ENCODE measurements at places on chromosomes 16 and 17.
A peak's percentile ranks its signal among the peaks of the same experiment; 100 is the strongest.

DNA sequence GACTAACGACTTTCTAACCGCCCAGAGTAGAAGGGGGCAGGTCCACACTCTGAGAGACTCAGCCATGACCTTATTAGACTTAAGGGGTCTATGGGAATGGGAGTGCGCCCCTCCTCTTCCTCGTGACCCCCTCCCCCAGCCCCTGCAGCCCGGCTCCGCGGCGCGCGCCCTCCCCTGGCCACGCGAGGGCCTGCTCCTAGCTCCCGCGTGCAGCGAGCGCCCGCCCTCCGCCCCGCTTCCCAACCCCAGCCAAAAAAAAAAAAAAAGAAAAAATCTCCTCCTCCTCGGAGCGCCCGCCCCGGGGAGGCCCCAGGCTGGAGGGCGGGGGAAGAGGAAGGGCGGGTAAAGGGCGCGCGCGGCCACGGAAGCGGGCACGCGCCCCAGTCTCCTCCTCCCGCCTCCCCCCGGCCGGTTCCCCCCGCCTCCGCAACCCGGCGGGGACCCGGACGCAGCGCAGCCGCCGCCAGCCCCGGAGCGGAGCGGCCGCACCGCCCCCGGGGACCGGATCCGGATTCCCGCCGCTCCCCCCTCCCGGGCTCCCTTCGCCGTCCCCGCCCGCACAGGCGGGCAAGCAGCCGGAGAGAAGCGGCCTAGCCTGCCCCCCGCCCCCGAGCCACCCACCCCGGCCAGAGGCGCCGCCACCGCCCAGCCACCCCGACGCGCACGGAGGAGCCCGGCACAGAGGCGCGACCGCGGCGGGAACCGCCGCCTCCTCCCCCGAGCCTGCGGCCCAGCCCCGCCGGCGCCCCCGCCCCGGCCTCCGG lies 949 bp downstream of the UBTF start:
- DNase-seq: peak; percentile 90

GRCh38 chr17:50560931-50561745 lies 623 bp downstream of the CACNA1G start:
- no peak for DNase-seq

DNA sequence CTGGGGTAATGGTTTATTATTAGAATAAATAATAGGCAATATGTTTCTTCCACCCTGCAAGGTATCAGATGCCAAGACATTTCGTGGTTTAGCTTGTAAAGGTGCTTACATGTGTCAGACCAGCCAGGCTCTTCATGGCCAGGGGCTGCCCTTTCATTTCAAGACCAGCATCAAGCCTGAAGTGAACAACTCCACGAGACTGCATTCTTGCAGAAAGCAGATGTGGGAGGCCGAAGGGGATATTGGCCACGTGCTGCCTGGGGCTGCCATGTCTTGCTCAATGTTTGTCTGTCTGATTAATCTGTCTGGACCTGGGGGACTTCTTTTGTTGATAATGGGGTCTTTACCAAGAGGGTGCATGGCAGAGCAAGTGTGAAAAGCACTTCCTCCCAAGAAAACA lies 294.2 kb upstream of the RBFOX1 start:
- no peak for DNase-seq

GRCh38 chr16:20137909-20138308 lies 64.2 kb upstream of the GPR139 start:
- no peak for DNase-seq

GRCh38 chr17:42266918-42267766 lies 9.0 kb downstream of the STAT5B start:
- DNase-seq: peak; percentile 64

GRCh38 chr17:40563220-40564052 lies 1.8 kb downstream of the CCR7 start:
- no peak for DNase-seq

DNA sequence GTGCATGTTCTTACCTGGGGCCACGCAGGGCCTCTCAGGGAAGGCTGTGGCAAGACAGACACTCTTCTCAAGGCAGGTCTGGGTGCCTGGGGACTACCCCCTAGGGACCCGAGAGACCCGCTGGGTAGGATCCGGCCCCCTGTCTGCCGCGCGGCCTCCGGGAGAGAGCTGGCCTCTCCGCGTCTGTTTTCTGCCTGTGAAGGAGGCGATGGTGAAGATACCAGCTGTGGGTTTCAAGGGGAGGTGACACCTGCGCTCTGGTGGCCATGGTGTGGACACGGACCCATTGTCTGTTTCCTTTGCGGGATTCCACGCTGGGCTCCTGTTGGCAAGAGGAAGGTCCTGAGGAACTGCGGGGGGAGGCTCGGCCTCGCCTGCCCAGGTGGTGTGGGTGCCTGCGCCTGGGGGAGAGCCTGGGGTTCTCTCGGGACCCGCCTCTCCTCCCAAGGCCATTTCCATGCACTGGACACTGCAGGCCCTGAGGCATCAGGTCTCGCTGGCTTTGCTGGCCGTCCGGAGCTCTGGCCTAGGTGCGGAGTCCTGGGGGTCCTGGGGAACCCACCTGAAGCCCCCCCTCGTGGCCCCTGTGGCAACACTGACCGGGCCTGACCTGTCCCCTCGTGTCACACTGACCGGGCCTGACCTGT lies 12.2 kb upstream of the METRNL start:
- no peak for DNase-seq

DNA sequence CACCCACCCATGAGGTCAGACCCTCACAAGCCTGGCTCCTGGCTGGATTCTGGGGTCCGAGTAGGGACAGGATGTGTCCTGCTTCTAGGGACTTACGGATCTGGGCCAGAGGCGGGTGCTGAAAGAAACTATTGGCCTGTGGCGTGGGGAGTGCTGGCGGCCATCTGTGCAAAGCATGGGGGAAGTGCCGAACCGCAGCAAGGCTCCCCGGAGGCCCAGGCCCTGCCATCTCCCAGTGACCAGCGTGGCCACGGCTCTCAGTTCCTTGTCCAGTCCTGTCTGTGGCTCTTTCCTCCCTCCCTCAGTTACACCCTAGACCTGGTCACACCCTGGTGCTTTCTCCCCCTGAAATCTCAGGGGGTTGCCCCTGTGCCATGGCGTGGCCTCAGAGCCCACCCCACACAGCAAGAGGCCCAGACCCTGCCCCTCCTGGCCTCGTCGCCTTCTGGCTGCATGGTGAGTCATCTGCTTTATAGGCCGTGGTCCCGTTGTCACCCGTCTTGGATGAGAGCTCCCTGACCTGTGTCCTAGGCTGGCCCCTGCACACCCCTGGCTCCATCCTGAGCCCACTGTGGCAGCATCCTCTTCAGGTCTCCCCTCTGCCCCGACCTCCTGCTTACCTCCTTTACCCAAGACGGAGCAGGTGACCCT lies 54.5 kb downstream of the PRMT7 start:
- no peak for DNase-seq

- DNase-seq: no peak
Observed at GRCh38 chr17:44444735-44445105, 55.3 kb upstream of the ITGA2B start.

Measured in CD4-positive, alpha-beta T cell treated with Interferon gamma for 1 hour (primary cell).